ENCODE measurements at places on chromosomes 6 and 20.

- DNase-seq, result no peak
Measured at GRCh38 chr20:37510226-37510625, 10.8 kb upstream of the NNAT start.

- no peak for DNase-seq
Measured at GRCh38 chr6:170402318-170403040, 95.9 kb downstream of the FAM120B start.

GRCh38 chr6:53827531-53827930, 32.7 kb downstream of the LRRC1 start:
- no peak for DNase-seq

DNA sequence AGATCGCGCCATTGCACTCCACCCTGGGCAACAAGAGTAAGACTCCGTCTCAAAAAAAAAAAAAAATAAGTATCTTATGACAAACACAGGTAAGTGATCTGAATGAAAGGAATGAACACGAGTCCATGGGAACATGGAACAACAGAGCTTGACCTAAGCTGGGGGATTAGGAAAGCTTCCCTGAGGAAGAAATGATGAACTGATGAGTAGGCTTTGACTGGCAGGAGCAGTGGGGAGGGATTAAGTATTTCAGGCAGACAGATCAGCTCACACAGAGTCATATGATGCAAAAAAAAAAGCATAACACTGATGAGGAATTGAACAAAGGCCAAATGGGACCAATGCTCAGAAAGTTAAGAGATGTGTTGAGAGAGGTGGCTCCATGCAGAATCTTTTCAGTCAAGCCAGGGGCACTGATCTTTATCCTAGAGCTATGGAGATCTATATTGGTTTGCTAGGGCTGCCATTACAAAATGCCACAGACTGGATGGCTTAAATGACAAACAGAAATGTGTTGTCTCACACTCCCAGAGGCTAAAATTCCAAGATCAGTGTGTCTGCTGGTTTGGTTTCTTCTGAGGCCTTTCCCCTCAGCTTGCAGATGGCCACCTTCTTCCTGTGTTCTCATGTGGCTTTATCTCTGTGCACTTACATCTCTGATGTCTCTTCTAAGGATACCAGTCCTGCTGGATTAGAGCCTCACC, 85.6 kb downstream of the ANKRD6 start:
- no peak for DNase-seq

DNA sequence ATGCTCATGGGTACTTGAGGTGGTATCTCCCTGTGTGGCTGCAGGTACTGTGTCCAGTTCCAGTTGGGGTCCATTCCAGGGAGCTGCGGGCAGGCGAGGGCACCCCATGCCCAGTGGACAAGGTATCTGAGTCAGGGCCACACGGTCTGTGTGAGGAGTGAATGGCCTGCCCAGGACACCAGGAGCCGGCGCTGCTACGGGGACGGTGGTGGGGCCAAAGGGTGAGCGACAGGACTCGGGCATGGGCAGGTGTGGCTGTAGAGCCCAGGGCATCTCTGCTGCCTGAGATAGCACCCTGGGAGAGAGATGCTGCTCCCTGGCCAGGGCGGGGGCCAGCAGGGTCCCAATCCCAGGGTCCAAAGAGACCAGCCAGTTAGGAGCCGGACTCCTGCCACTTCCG, 57.6 kb upstream of the ZNFX1 start:
- no peak for DNase-seq

- DNase-seq, result no peak
Measured at GRCh38 chr20:1509237-1509636, 18.0 kb upstream of the SIRPB2 start.

- DNase-seq, result no peak
Measured at GRCh38 chr20:8154638-8155037, 22.6 kb downstream of the PLCB1 start.

DNA sequence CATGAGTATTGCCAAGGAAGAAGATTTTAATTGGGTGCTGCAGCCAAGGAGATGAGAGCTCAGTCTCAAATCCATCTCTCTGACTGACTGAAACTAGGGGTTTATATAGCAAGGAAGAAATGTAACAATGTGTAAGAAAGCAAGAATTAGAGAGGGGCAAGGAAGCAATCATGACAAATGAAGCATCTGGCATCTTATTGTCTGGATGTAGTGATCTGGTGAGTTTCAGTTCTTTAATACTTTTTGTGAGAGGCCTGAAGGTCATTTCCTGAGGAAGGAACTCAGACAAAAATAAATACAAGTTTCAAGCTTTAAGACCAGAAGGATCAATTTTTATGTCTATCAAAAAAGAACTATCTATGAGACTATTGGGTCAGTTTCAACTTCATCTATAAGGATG, 64.2 kb downstream of the HTR1E start:
- no peak for DNase-seq

DNA sequence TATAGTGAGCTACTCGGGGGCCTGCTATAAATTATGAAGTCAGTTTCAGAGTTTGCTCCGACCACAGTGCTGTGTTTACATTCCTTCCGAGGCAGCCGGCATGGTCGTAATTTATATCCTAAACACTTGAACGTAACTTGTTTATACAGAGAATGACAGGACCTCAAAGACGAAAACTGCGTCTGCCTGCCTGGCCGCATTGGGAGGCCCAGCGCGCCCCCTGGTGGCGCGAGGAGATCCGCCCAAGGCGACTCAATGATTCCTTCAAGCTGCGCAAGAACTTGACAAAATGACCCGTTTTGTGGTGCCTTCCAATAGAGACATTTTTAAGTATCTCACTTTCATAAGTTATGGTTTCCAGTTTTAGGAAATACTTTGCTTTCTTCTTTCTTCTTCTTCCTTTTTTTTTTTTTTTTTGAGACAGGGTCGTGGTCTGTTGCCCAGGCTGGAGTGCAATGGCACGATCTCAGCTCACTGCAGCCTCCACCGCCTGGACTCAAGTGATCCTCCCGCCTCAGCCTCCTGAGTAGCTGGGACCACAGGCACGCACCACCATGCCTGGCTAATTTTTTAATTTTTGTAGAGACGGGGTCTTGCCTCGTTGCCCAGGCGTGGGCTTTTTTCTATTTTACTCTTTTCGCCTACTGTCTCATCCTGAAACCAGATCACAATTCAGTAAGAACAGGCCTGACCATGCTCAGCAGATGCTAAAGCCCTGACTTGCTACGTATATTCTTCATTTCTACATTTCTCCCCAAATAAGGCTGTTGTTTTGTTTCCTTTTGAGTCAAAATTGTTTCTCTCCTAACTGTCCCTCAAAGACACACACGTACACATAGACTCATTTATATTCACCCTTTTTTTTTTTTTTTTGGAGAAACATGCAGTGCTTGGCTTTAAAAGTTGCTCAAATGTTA, 7.8 kb downstream of the FOXF2 start:
- DNase-seq, result peak; percentile 95

DNA sequence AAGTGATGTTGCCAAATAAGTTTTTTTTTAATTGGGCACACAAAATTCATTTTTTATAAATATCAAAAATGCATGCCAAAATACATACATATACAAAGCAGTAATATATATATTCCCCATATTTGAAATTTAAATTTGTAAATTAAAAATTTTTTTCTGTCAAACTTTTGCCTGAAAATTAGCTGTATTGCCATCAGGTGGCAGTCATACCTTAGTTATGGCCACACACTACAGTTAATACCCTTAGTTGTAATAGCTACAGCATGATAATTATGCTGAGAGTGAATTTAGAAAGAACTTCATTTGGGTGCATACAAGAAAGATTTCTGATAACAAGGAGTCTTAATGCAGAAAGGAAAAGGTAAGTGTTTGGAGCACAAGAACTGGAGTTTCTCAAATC, 46.2 kb upstream of the SDHAF4 start:
- peak; percentile 9 for DNase-seq

DNA sequence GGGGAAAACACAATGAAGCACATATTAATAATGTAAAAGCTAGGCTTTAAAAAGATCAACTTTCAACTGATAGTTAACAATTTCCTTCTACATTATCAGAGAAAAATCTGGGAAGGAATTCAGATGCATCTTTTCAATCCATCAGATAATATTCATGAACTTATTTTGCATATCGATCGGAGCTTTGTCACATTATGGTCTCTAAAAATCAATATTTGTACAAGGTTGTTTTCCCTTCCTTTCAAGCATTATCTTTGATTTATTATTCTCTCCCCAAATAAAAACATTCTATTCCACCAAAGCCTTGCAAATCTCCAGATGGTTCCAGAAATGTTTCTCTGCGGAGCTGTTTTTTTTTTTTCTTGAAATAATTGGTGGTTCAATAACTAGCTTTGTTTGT, 101.9 kb downstream of the GPR63 start:
- no peak for DNase-seq

- peak; percentile 17 for DNase-seq
Measured at GRCh38 chr20:64188682-64189529, 24.7 kb downstream of the MYT1 start.

GRCh38 chr20:48431653-48432493, 395.9 kb downstream of the PREX1 start:
- DNase-seq, result no peak

DNA sequence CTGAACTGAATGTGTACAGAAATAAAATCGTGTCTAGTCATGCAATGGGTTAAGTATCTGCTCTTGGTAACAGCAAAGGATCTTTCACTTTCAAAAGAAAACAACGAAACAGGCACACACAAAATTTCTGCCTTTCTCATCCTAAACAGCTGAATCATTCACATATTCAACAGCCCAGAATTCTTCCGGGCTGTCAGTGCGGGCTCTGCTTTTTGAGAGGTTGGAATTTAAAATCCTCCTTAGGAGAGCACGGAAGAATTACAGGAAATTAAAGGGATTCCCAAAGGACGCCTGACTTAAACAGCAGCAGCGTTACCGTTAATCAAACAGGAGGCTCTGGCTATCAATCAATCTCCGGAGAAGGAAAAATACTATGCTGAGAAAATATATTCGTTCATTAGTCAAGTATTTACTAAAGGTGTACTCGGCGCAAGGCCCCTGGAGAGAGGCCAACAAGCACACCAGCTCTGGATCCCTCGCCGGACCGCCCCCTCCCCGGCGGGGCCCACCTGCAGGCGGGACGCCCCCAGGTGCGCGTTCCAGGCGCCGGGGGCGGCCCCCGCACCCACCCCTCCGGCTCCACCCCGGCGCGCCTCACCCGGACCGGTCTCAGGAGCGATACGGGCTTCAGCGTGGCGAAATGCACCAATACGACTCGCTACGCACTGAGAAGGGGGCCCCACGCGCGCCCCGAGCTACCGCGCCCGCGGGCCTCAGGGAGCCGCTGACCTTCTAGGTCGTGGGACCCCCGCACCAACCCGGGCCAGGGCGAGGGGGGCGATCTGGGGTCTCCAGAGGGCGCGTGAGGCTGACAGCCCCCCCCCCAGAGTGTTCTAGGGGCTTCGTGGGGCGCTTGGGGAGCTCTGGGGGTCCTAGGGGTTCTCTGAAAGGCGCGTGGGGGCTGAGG, 1.0 kb downstream of the NAPB start:
- DNase-seq, result peak; percentile 84

DNA sequence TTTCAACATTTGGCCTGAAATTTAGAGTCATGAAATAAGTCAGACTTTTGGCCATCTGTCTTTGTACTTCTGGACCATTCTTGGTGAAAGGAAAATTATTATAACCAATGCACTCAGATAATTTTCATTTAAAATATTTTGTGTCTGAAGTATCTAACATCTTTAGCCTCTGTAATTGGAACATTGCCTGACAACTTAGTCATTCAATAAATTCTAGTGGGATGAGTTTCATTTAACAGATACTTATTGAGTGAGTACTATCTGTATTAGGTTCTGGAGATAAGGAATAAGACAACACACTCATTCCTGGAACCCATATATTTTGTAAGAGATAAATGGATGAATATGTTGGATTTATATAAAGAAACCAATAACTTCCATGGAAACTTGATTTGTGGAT, 536.0 kb downstream of the BCKDHB start:
- no peak for DNase-seq

GRCh38 chr20:51412333-51412871, 130.1 kb downstream of the NFATC2 start:
- DNase-seq, result peak; percentile 61

- DNase-seq, result peak; percentile 75
Measured at GRCh38 chr6:54801669-54802068, 44.9 kb upstream of the FAM83B start.

DNA sequence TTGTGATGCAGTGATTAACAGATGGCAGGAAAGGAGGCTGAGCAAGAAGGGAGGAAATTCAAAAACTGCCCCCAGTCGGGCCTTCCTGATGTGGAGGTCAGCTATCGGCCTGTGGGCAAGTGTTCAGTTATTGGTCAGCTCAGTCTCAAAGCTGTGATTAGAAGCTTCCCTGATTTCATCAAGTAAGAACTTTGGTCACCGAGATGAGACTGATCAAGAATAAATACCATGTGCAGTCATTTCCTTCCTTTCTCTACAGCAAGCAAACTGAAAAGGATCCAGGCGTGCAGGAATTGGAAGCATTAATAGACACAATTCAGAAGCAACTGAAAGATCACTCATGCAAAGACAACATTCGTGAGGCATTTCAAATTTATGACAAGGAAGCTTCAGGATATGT, 69.7 kb downstream of the EFHC1 start:
- no peak for DNase-seq

GRCh38 chr20:52789716-52790115, 182.4 kb upstream of the TSHZ2 start:
- DNase-seq, result no peak

- peak; percentile 62 for DNase-seq
Measured at GRCh38 chr20:57582432-57583288, 21.8 kb downstream of the PCK1 start.
